ENCODE measurements at places on chromosomes 11 and 22.

DNA sequence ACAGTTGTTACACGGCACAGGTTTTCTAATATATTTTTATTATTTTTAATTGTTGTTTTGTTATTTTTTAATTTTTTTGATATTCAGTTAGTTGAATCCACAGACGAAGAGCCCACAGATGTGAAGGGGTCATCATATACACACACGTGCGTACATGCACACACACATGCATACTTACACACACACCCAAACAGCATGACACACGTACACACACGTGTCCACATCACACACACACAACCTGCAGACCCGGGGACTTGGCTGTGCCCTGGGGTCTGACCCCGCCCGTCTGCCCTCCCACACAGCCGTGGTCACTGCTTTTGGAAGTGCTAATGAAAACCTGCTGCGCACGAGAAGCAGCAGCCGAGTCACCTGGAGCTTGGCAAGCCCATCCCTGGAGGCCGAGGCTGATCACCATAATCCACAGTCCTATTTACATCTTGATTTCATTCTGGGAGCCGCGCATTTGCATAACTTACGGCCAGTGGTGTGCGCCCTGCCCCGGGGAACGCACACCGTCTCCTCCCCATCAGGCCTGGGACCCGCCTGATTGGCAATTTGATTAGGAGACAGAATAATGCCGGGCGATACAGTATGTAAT is 110.3 kb downstream of the BRD1 start:
- no peak for DNase-seq

GRCh38 chr11:88555829-88556202 is 218.3 kb upstream of the CTSC start:
- DNase-seq, result peak; percentile 93

- peak; percentile 96 for DNase-seq
Measured at GRCh38 chr11:35267504-35267903, 128.5 kb downstream of the CD44 start.

DNA sequence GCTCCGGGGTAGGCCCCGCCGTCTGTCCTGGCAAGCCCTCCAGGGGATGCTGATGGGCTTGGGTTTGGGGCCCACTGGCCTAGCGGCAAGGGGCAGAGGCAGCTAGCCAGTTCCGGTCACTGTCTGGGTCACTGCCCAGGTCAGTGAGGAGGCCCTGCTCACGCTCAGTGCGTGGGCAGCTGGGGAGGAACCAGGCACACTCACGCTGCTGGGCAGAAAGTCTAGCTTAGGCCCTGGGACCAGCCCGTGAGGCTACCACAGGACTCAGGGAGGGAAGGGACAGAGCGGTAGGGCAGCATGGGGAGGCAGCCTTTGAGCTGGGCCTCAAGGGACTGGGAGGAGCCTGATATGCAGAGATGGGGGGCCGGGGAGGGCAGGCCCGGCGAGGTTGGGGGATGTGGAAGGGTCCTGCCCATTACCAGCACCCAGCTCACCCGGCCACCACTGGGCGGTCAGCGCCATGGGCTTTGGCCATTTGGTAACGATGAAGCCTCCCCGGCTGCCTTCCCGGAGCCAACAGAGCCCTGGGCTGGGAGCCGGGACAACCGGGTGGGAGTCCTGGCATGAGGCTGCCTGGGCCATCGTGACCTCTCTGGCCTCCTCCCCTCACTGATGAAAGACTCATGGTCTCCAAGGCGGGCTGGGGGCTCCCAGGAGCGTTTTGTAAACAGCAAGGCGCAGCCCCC is 14.2 kb downstream of the SHISAL1 start:
- DNase-seq, result no peak

DNA sequence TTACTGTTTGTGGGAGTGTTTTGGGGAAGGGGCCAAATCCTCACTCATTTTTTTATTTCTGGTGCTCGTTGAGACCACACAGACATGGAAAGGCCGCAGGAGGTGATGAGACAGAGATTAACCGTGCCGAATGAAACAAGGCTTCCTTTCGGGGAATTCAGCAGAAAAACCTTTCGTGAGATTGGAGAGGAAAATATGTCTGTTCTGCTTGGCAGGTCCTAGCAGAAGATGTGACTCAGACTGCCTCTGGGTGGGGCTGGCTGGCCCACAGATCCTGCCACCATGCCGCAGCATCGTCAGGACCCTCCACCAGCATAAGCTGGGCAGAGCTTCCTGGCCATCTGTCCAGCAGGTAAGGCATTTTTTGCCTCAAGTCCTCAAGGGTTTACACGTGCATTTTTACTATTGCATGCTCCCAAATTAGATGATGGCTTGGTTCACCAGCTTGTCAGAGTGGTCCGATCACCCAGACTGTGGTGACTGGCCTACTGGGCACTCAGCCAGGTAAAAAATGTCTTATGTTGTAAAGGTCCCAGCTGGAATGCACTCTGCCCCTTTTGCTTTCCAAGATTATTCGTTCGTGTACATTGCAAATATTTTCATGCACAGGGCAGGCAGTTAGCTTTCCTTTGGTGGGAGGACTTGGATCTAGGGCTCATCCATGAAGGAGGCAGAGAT is 1.5 kb downstream of the DDB2 start:
- DNase-seq, result peak; percentile 88

DNA sequence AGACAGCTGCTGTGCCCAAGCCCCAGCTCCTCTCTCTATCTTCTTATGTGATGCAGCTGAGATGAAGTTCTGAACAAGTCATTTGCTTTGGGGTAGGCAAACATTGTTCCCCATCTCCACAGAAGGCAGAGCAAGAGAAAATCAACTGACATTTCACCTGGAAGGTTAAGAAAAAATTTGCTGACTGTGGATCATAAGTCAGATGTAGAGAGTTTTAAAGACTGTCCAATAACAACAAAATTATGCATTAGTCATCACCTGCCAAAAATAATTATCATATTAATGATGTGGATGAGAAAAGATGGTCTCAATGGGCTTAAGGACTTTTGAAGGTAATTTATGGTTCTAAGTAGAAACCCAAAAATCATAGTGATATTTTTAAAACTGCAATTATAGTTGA is 59.2 kb downstream of the KCNJ1 start:
- no peak for DNase-seq

GRCh38 chr22:38191731-38192474 is 9.9 kb upstream of the MAFF start:
- no peak for DNase-seq

Measured in fibroblast of upper back skin (primary cell).